ENCODE measurements at places on chromosomes 2 and 18.

GRCh38 chr2:174971868-174972781, 33.1 kb downstream of the CHN1 start:
- DNase-seq = no peak

DNA sequence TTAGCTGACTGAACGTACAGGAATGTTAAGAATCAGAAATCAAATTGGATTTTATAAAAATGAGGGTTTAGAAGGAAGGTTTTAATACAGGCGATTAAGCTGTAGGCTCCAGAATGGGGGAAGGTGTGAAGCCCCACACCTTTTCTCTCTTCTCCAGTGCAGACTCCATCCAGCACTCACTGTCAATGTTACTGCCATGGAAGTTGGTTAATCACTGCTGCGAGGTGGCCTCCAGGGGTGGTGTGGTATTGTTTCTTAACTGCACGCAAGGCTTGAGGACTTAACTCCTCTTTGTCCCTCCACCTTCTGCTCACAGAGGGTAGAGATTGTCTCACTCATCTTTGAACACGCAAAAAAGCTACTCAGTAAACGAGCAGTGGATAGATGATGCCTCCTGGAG, 26.9 kb upstream of the YWHAQ start:
- no peak for DNase-seq

- DNase-seq = no peak
These were observed 19.9 kb downstream of the ERMN start for GRCh38 chr2:157305723-157306110.

- DNase-seq = no peak
These were observed 462.3 kb downstream of the MEIS1 start for GRCh38 chr2:66897181-66897580.

DNA sequence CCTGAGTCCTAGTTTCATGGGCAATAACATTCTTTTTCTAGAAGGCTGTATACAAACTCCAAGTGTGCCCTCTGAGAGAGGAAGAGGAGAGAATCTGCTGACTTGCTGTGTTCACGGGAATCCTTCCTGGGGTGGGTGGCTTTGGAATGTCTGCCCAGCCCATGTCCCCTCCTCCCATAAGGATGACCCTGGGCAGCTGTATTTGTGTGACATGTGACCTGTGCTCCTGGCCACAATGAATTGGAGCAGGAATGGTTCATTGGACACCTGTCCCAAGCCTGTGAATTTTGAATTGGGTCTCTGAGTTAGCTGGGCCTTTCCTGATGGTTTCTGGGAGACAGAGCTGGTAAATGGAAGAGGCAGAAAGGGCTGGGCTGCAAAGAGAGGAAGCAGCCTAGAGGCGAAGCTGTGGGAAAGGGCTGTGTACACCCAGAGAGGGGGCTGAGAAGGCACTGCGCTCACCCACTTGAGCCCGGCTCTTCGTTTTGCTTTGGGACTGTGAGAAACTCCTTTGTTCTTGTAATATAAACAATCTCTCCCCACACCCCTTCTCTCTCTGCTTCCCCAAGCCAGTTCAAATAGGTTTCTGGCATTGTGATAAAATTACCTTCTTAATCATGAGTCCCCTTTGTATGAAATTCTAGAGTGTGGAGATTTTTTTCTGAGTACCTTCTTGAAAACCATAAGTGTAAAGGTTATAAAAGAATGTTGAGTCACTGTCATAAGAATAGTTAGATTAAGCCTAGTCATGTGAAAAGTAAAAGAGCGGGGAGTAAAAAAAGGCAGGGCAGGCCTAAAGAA, 49.8 kb downstream of the SLC4A5 start:
- peak; percentile 26 for DNase-seq

DNA sequence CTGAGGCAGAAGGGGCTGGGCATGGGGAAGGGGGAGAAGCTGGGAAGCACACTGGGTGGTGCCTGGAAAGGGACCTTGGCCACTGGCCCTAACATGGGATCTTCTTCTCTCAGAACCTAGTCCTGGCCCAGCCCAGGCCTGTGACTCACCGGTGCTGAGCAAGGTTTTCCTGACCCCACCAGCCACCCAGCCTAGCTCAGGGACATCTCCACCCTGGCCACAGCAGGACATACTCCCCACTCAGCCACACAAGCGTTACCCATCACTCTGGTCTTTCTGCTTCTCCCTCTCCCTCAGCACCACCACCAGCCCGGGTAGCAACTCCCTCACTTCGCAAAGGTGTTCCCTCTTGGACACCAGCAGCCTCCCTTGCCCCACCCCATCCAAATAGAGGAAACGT, 22.8 kb downstream of the TNS1 start:
- no peak for DNase-seq

GRCh38 chr2:140454717-140455116, 1674.5 kb upstream of the NXPH2 start:
- no peak for DNase-seq

DNA sequence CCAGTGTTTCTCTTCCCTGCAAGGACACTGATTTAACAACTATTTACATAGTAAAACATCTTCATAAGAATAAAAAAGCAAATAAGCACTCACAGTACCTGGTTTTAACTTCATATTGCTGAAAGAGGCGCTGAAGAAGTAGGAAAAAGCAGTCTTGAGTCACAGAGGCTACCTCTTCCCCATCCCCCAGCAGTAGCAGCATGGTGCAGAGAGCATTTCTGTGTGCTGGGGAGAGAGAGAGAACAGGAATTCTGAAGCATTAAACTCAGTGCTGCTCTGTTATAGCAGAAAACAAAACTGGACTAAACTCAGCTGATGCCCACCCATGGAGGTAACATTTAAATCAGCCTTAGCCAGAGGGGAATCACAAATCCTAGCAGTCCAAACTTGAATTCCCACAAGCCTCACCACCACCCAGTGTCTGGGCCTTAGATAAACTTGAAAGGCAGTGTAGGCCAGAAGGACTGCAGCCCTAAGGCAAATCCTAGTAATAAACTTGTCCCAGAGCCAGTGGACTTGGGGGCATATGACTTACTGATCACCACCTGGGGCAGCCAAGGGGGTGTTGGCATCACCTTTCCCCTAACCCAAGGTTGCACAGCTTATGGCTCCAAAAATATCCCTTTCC, 321.8 kb upstream of the CWC22 start:
- no peak for DNase-seq

DNA sequence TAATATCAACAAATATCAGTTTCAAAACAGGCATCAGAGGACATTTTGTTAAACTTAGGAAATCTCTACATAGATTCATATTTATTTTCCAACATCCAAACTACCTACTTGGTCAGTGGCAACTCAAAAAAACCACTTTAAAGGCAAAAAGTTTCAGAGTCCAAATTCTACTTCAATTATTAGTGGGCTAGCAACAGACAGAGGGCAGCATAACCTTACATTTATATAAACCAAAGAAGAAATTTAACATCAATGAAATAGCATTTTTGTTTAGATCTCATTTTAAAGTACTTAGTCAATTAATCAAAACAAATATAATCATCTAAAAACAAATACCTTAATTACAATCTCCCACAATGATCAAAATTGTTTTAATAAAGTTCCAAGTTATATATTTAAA, 33.3 kb downstream of the RTTN start:
- no peak for DNase-seq

GRCh38 chr2:29108225-29108624, 7.0 kb upstream of the CLIP4 start:
- no peak for DNase-seq

GRCh38 chr2:26590508-26590907, 50.7 kb downstream of the CIB4 start:
- peak; percentile 25 for DNase-seq

- DNase-seq = no peak
These were observed 132.0 kb upstream of the BOD1L2 start for GRCh38 chr18:57014772-57015413.

DNA sequence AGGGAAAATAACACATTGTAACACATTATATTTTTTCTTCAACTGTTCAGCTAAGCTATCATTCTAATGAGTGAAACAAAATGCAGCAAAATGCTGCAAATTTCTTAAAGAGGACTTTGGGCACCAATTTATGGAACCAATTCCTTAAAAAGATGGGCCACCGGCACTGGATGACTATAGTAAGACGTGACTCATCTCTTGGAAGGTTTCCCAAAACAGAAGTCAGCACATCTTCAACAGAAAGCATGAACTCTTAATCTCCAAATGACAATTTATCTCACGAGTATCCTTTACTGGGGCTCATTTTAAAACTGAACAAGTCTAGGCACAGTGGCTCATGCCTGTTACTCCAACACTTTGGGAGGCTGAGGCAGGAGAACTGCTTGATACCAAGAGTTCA, 213.4 kb downstream of the CDH20 start:
- DNase-seq = no peak

DNA sequence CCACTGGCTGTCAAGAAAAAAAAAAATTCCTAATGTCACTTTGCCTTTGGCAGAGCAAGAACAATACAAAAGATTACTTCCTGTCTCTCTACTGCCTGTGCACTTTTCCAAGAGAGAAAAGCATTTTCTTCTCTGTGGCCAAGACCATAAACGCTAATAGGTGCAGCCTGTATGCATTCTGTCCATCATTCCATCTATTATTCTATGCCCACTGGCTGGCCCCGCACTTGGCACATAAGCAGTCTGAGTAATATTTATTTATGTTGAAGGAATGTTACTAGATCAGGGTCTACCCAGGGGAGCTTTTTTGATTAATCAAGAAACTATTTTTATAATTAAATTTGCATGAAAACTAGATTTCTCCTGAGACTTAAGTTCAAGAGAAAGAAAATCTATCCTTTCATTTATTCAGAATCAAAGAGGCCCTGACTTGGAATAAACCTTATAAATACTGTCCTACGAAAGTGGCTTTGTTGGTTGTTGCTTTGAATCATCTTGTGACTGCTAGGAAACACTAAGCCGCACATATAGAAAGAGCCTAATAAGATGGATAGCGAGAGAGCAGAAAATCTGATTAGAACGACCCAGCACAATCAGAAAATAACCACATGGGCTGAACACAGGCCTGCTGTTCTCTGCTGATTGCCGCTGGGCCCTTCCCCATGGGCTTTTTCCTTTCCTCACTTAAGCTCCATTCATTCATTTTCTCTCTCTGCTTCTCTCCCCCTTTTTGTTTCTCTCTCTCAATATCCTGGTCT, 59.4 kb downstream of the MMADHC start:
- DNase-seq = no peak

GRCh38 chr2:240931319-240931949, 25.3 kb downstream of the CROCC2 start:
- peak; percentile 22 for DNase-seq

- DNase-seq = no peak
These were observed 50.4 kb downstream of the PLEKHA3 start for GRCh38 chr2:178530625-178531142.

DNA sequence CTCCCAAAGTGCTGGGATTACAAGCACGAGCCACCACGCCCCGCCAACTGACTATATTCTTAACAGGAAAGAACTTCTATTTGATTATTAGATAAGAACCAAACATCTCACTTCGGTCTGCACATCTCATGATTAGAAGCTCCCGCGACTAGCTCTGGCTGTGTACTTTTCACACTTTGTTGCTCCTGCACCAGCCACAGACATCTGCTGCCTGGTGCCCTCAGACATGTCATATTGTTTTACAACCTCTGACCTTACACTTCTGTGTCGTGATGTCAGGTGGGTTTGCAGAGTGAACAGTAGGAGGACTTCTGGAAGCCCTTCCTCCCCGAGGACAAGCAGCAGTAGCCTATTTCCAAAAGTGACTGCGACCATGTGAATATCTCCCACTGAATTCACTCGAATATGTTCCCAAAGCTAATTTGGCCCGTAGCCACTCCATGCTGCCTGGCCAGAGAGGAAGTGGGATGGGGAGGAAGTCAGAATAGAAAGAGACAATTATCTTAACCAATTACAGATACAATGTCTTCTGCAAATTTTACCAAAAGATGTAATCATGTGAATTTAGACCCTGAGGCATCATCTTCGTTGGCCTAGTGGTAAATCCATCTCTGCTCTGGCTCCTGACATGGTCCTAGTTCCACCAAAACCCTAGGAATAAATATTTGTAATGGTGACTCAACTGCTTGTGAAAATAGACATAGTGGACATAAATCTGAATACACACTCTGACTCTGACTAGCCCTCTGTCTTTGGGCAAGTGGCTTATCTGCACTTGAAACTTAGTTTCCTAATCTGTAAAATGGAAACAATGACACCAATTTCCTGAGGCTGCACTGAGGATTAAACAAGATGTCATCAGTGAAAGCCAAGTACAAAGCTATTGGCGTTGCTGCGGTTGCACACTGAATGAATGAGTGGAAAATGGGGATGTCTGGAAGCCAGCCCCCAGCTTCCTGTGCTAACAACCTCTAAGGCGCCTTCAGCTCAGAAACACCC, 406.1 kb downstream of the LRATD1 start:
- DNase-seq = no peak

- DNase-seq = no peak
These were observed 24.3 kb upstream of the TNFAIP6 start for GRCh38 chr2:151333083-151333482.

DNA sequence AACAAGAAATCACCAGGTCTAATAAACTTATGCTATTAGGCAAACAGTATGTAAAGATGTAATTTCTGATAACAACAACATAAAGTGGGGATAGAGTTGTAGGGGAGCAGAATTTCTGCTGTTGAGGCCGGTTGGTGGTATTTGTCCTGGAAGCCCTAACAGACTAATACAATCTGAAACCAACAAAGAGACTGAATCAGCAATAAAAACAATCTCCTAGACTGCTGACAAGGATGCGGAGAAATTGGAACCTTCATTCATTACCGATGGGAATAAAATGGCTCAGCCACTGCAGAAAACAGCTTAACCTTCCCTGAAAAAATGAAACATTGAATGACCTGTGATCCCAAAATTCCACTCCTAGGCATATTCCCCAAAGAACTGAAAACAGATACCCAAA, 88.7 kb downstream of the GYPC start:
- no peak for DNase-seq

GRCh38 chr2:46196871-46197462, 100.2 kb upstream of the EPAS1 start:
- no peak for DNase-seq

GRCh38 chr2:78077633-78078032, 555.5 kb upstream of the LRRTM4 start:
- no peak for DNase-seq

- no peak for DNase-seq
These were observed 101.5 kb downstream of the SCG2 start for GRCh38 chr2:223500709-223501108.

DNA sequence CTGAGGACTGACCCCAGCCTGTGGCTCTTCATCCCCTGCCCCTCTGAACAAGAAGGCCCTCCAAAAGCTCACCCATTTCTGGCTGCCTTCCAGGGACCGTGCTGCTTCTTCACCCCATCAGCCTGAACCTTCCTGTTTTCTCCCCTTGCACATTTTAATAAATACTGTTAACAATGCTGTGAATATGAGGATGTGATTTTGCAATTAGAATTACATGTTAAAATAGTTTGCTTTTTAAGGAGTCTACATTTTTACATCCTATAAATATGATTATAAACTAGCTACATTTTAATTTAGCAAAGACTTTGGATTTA, 4.0 kb downstream of the SNTG2 start:
- DNase-seq = no peak

- no peak for DNase-seq
These were observed 47.5 kb upstream of the LYPD6B start for GRCh38 chr2:148990968-148991367.

DNA sequence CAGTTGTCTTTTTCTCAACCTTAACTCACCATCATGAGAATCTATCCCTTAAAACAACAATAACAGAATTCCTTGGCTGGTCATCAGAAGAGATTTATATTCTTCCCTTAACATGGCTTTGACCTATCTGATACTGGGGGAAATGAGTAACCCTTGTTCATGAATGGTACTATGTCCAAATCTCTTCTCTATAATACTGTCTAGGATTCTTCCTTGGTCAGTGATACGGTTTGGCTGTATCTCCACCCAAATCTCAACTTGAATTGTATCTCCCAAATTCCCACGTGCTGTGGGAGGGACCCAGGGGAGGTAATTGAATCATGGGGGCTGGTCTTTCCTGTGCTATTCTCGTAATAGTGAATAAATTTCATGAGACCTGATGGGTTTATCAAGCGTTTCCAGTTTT, 282.0 kb upstream of the SIX2 start:
- DNase-seq = no peak

Data from activated CD8-positive, alpha-beta memory T cell treated with anti-CD3 and anti-CD28 coated beads, Interleukin-2, amount 50 U/mL, for 48 hours (primary cell).